ENCODE measurements at places on chromosomes 3 and 15.
A peak's percentile ranks its signal among the peaks of the same experiment; 100 is the strongest.

- DNase-seq = peak; percentile 25
These were observed at the start of gene SEMA6D for GRCh38 chr15:47717036-47717612. SEMA6D (plus strand) TSS chr15:47717505; CDS start chr15:47759799, 42,294 bp downstream.

- DNase-seq = no peak
These were observed 16.4 kb downstream of the PIK3CB start for GRCh38 chr3:138818185-138818860.

GRCh38 chr3:197027151-197027895, 2.3 kb downstream of the MELTF start:
- DNase-seq = no peak

GRCh38 chr3:187963677-187964385, 190.1 kb upstream of the LPP start:
- DNase-seq = no peak

- DNase-seq = no peak
These were observed 1.5 kb downstream of the WHAMM start for GRCh38 chr15:82810890-82811426.

DNA sequence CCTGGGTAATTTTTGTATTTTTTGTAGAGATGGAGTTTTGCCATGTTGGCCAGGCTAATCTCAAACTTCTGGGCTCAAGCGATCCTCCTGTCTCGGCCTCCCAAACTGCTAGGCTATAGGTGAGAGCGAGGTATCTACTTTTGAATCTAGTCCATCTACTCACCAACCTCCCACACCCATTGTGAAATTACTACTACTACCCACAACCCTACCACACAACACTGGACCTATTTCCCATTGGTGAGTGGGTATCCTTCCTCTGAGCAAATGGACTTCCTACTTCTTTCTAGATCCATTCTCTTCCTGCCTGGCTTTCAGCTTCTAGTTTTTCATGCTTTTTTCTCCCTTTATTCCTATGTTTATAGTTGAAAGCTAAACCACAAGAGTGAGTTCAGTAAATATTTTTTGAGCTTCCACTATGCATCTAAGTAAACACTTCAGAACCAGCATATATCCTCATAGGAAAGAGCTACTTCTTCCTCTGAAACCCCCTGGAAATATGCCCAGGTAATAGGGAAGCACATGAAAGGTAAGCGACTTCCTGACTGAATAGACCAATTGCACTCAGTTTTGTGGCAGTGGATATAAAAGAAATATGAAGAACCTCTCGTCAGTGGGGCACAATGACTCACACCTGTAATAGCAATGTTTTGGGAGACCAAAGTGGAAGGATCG, 39.1 kb downstream of the MYO1E start:
- no peak for DNase-seq

GRCh38 chr3:30768703-30769550, 125.5 kb downstream of the GADL1 start:
- peak; percentile 10 for DNase-seq

DNA sequence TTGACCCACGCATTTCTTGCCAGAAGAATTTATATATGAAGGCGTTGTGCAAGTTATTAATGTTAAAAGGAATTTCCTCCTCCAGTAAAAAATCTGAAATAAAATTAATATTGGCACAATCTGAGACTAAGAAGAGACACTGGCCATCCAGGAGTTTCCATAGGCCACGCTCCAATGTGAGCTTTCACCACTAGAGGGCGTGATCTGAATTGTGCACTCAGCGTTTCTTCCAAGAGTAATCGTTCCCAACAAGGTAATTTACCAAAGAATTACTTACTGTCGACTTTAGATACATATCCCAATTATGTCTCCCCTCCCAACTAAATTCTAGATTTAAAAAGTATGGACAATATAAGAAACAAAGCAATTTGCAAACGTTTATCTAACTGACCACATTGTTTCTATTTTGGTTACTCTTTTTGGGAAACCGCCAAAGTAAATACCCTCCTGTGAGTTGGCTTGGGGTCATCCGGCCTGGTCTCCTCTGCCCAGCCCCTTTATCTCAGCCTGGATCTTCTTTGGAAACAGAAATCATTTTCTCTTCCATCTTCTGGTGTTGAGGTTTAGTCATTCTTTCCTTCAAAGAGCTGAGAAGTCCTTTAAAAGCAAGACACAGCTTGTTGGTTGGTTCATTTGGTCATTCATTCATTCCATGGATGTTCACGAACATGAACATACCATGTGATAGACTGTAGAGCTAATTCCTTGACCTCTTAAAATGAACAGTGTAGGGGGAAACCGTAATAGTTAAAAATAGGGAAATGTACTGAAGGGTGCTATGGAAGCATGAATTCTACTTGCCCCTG, 26.2 kb downstream of the POLR2M start:
- DNase-seq = no peak

GRCh38 chr3:187051724-187052366, 87.5 kb downstream of the RPL39L start:
- DNase-seq = no peak

DNA sequence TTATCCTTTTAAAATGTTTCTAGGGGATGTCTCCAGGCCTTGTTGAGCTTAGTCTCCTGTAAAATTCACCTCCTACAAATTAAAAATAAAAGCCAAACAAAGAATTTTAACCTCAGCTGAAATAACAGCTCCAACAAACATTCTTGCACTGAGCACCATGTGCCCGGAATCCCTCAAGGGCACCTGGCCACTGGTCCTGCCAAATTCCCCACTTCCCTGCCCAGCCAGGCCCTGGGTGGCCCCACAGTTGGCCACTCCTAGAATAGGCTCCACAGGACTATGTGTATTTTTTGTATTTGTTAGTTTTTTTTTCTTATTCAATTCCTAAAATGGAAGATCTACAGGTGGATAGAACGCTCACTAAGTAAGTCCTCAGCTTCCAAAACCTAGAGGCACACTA, 33.1 kb upstream of the PLA2G4E start:
- DNase-seq = no peak

GRCh38 chr3:30904996-30905395, 10.5 kb upstream of the GADL1 start:
- peak; percentile 11 for DNase-seq

DNA sequence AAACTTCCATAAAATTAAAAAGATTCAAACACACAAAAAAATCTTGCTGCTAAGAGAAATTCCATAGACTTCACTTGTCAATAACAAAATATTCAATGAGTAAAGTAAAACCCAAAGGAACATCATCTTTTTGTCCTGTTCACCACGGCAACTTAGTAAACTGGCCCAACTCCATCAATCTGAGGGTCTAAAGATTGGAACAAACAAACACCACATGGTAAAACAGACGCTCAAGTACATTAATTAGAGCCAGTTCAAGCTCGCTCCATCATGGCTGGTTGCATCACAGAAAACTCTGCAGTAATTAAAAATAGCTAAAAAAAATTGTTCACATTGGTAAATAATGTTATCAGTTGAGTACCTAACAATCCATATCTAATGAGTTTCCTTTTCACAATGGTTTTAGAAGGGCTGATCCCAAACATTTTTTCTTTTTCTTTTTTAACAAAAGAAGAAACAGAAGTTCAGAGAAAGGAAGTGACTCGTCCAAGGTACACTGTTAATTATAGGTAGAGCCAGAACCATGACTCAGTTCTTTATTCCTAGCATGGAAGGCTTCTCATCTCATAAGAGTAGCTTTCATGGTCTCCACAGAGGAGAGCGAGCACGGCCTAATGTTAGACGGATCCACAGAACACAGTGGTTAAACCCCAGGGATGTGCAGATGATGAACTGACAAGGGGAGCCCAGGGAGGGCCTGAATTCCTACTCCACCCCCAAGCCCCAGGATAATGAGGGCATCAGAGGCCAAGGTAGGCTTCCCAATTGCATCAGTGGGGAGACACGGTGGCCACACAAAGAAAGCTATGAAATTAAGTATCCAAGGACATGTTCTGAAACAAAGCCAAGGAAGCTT, 79.2 kb upstream of the ARHGEF3 start:
- DNase-seq = no peak

- no peak for DNase-seq
These were observed 32.8 kb downstream of the TMEM212 start for GRCh38 chr3:171875923-171876412.

GRCh38 chr3:64895106-64895990, 207.5 kb upstream of the ADAMTS9 start:
- no peak for DNase-seq

DNA sequence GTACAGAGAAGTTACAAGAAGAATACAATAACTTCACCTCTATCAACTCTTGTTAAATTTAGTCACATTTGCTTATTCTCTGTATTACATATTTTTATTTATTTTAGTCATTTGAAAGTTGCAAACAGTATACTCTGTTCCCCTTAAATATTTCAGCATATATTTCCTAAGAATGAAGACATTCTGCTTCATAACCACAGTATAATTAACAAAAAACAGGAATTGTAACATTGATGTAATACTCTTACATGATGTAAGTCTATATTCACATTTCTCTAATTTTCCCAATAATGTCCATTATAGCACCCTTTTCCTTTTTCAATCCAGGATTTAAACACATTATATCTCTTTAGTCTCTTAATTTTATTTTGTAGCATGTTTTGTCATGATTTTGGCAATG, 112.0 kb downstream of the AKAP13 start:
- no peak for DNase-seq

DNA sequence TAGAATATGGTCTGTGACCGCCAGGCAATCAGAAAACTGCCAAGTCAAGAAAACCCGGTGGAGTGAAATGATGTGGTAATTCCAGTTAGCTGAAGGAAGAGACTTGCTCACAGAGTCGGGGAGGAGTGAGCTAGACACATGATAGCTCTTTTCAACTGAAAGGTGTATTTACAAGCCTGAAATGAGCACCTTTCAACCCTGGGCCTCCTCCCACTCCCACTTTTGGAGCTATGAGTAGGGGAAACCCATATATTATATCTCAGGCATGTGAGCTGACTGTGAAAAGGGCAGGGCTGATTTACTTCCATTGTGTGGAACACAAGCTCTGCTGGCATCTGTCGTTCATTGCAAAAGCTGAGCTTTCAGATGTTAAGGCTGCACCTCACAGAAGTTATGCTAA, 960.2 kb downstream of the TUSC7 start:
- DNase-seq = no peak

DNA sequence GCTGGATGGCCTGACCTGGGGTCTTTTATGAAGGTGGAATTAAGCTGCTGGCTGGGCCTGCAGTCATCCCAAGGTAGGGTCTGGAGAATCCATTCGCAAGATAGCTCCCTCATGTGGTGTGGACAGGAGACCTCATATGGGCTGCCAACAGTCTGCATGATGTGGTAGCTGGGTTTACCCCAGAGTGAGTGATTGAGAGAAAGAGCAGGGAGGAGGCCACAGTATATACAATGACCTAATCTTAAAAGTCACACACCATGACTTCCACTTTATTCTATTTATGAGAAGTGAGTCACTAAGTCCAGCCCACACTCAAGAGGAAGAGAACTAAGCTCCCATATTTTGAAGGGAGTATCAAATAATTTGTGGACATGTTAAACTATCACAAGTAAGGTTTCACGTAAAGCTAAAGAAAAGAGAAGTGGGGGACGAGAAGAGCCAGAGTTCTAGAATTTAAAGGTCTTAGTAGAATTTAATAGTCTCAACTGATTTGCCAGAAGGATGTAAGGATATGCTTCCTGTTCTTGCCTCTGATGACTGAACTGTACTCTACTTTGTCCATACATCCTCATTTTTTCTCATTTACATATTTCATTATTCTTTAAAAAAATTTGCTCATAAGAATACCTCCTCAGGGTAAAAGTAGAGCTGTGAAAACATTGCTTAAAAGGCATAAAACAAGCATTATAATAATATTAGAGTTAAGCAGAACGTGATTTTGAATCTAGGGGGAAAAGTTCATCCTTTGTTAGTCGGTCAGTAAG, 184.4 kb downstream of the PEX5L start:
- peak; percentile 17 for DNase-seq

DNA sequence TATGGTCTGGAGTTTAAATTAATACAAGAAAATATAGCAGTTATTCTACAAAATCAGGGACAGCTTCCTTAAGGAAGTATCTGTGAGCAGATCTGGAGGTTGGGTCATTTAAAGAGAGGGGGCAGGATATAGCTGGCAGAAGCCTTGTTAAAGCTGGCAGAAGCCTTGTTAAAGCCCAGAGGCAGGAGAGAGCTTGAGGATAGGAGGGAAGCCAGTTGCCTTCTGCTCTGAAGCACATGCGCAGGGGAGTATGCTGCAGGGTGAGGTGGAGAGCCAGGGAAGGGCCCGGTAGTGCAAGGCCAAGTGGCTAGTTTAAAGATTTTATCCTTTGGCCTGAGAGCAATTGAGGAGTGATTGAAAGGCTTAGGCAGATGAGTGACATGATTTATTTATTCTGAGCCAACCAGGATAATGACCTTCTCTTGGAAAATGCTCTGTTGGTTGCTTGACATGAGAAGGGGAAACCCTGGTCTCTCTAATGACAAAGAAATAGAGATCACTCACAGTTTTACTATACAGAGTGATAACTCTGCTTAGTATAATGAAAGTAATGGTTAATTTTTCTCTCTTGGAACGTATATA, 3.9 kb downstream of the EAF1 start:
- no peak for DNase-seq

DNA sequence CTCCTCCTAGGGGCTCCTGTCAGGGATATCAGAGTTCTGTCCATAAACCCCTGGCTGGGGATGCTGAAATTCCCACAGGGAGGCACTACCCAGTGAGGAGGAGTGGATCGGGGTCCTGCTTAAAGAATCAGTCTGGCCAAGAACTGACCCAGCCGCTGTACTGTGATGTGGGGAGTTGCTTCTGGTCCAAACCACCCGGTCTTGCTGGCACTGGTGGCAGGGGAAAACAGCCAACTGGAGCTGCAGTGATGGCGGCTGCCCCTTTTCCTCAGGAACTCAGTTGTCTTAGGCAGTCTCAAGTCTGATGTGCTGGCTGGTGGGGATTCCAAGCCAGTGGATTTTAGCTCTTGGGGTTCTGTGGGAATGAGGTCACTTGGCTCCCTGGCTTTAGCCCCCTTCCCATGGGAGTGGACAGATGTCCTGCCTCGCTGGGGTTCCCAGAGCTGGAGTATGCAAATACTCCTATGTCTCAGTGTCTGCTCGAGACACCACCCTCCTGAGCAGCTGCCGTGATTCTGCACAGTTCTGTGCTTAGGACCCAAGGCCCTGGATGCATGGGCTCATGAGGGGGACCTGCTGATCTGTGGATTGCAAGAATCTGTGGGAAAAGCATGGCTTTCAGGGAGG, 97.1 kb downstream of the SLC25A26 start:
- DNase-seq = no peak

DNA sequence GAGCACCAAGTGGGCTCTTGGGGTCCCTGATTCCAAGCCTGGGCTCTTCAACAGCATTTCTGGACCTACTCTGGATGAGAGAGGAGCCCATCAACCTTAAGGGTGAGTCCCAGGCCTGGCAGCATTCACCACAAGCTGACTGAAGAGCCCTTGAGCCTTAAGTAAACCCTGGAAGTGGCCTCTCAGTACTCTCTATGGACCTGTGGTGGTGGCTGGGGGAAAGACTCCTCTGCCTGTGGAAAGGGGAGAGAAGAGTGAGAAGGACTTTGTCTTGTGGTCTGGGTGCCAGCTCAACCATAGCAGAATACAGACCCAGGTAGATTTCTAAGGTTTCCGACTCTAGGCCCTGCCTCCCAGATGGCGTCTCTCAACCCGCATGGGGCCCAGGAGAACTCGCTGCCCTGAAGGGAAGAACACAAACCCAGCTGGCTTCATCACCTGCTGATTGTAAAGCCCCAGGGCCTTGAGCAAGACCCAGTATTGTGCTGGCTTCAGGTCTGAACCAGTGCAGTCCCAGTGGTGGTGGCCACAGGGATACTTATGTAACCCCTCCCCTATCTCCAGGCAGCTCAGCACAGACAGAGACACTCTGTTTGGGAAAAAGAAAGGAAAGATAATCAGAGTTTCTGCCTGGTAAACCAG, 71.4 kb downstream of the TFDP2 start:
- DNase-seq = no peak

Measured in AG09309 (cell line).